ENCODE measurements at places on chromosomes 16 and 17.

DNA sequence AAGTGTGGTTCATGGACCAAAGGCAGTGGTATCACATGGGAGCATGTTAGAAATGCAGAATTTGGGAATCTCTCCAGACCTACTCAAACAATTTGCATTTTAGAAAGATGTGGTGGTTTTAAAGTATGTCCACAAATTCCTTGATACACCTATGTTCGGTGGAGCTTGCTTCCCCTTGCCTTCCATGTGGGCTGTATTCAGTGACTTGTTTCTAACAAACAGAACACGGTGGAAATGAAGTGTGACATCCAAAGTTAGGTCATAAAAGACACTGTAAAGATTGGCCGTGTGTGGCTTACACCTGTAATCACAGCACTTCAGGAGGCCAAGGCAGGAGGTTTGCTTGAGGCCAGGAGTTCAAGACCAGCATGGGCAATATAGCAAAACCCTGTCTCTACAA is 16.7 kb downstream of the COQ7 start:
- no peak for DNase-seq

DNA sequence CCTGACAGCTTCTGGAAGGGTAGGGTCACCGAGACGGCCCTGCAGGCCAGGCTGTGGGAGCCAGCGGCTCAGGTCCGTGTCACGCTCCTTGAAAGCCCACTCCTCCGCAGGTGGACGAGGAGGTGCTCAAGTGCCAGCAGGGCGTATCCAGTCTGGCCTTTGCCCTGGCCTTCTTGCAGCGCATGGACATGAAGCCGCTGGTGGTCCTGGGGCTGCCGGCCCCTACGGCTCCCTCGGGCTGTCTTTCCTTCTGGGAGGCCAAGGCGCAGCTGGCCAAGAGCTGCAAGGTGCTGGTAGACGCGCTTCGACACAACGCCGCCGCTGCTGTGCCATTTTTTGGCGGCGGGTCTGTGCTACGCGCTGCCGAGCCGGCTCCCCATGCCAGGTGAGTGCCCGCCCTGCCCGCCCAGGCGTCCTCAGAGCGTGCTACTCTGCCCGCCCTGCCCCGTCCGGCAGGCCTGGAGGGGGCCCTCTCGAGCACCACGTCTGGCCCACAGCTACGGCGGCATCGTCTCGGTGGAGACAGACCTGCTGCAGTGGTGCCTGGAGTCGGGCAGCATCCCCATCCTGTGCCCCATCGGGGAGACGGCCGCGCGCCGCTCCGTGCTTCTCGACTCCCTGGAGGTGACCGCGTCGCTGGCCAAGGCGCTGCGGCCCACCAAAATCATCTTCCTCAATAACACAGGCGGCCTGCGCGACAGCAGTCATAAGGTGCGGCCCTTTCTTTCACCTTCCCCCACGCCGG is 1.3 kb downstream of the NAGS start:
- no peak for DNase-seq

DNA sequence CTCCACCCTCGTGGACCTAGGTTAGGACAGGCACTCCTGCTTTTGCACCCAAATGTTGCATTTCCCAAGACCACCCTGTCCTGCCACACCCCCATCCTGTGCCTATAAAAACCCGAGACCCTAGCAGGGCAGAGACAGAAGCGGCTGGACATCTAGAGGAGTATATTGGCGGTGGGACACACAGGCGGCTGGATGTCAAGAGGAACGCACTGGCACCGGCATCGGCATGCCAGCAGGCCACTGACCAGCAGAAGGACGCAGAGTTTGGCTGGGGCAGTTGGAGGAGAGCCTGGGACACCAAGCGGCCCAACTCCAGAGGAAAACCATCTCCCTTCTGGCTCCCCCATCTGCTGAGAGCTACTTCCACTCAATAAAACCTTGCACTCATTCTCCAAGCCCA is 14.7 kb upstream of the WFIKKN2 start:
- DNase-seq, result no peak

- no peak for DNase-seq
These were observed 35.7 kb upstream of the GNA13 start for GRCh38 chr17:65092262-65092661.

DNA sequence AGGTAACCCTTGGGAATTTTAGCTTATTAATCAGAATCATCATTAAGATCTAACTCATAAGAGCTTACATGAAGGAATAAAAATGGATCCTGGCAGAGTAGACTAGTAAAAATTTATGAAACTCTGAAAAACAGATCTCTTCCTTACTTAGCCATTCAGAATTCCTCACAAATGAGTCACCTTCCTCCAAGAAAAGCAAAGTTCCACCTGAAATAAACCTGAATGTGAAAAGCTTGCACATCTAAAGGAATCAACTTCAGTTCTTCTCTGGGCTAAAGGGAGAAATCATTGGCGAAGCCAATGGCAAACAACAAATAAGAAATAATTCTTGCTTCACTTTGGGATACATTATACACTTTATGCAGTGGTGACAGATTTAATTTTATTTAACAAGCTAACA is 22.7 kb downstream of the MYO1D start:
- DNase-seq, result no peak

GRCh38 chr17:64574646-64575045 is 67.9 kb downstream of the CEP95 start:
- no peak for DNase-seq

DNA sequence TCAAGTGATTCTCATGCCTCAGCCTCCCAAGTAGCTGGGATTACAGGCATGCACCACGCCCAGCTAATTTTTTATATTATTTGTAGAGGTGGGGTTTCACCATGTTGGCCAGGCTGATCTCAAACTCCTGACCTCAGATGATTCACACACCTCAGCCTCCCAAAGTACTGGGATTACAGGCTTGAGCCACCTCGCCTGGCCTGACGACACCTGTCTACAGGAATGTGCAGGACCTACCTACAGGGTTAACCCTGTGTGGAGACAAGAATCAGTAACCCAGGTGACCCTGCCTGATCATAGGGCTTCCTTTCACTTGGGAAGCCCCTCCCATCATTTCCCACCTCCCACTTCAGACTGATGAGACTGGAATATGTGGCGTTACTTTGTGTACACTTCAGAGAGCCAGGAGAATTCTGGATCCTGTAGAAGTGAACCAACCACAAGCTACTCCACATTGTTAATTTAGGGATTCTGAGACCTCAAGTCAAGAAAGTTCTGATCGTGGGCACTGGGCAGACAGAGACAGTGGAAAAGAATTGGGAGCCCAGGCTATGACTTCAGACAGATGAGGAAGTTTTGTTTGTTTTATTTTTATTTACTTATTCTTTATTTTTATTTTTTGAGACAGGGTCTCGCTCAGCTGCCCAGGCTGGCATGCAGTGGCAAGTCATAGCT is 5.7 kb upstream of the MILR1 start:
- DNase-seq, result no peak

GRCh38 chr16:14113344-14113743 is 42.2 kb downstream of the MRTFB start:
- DNase-seq, result no peak

GRCh38 chr17:44915862-44916780 is 821 bp upstream of the GFAP start:
- DNase-seq, result peak; percentile 42

DNA sequence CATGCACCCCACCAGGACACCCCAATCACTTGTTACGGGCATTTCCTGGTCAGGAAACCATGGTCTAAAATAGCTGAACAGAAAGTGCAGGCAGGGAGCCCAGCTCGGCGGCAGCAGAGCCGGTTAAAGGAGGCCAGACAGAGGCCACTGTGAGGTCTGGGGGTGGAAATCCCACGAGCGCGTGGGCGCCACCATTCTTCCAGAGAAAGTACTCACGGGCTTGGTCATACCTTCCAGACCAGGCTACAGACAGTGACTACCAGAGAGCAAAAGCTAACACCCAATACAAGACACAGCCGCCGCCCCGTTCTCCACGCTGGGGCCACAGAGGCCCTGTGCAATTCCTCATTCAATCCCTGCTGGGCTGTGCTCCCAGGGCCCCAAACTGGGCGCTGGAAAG is 11.9 kb downstream of the CEP131 start:
- DNase-seq, result no peak

DNA sequence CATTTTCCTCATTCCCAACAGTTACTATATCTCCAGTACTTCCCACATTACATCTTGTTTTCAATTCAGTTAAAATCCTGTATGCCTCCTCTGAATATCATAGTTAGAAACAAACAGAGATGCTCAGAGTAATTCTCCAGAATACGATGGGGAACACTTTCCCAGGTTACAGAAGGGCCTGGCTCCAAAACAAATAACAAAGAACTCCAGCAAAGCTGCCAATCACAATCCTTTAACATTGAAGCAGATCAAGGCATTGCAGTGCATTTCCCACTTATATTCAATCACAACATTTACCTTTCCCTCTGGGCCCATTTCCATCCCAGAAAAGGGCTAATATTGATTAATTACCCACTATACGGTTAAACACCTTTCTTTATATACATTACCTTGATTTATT is 29.4 kb upstream of the PMFBP1 start:
- no peak for DNase-seq
